Skin of body (tissue), 3 donors: ENCODE measurements at places on chromosomes 11 and 22. TPM values are rescaled to one million over a fixed set of nuclear protein-coding genes. Genes with fewer than 3 reads are reported as not detected.

DNA sequence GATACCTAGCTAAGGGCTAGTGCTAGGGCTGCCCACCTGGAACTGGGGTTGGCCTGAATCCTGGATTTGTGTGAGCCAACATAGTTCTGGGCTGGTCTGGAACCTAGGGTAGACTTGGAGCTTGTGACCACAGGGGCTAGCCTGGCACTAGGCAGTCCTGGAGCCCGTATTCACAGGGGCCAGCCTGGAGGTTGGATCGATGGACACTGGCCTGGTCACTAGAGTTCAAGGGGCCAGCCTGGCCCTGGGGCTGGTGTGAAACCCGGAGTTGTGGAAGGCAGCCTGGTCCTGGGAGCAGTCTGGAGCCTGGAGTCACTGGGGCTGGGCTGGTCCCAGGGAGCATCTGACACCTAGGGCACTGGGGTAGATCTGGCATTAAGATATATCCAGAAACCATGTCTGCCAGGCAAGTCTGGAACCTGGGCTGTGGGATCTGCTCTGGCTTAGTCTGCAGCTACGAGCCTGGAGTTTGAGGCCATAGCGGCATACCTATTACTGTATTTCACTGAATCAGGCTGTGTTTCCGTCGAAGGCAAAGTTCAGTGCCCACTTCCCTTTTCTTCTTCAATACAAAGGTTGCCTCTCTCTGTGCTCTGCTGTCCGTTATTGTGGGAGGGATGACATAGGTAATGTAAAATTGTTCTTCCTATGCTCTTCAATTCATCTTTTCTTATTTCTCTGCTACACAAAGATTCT is 9.1 kb upstream of the GLYATL1B start:
- DNase-seq = no peak

FAM227A gene
- 3.2 TPM for total RNA-seq

SLC17A6 gene
- total RNA-seq = 0.10 TPM

MAP6 gene
- total RNA-seq = 1.9 TPM

RNF26 gene
- total RNA-seq = 5.0 TPM

DNA sequence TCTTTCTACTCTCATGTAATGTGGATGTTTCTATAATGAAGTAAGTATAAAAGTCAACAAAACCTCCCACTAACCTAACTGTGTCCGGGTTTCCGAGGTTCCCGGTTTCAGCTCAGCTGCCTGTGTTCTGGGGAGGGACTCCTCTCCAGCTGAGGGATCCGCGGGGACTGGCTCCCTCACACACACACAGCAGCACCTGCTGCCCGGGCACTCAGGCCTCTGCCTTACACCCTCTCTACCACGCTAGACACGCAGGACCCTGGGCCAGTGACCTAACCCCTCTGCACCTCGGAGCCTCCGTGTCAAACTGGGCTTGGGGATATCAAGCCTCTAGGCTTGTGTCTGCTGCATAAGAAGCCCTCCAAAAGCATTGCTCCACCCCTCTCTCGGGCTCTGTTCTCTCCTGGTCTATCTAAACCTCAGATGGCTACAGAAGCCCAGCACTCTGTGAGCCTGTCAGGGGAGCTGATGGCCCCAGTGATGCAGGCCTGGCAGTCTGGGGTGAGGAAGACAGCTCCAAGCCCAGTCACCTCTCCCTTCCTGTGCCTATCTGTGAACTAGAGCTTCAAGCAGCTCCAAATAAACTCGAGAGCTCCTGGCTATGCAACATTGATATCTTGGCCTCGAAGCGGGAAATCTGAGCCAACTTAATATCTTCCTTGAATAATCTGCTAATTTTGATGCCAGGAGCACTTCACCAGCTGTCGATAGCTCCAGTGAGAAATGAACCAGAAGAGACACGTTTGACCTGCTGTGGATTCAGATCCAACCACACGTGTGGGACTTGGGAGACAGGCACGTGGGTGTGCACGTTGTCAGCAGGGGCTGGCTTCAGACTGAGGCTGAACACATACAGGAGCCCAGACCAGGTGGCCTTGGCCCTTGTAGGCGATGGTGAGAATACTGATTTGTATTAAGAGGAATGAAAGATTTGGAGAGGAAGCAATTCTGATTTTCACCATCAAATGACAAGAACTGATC is 232.7 kb upstream of the B3GAT1 start:
- DNase-seq = no peak
